Fibroblast of gingiva (primary cell): ENCODE measurements at places on chromosomes 5 and 9.

DNA sequence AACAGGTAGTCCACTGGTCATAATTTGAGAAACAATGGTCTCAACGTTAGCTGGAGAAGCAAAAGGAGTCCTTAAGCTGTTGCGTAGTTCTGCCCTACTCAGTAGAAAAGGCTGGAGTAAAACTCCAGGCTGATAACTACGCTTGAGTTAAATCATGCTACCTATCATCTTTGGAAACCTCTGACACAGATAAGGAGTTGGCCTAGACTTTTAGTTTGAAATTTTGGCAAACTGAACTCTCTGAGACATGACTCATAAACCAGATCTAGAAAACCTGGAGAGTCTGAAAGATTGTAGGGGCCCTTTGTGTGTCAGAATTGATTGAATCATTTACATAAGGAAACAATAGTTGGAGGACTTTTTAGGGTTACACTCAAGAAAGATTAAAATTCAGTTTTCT, 26.3 kb downstream of the NMUR2 start:
- DNase-seq: no peak

GRCh38 chr9:105836936-105837660, 142.8 kb downstream of the TMEM38B start:
- DNase-seq: no peak

DNA sequence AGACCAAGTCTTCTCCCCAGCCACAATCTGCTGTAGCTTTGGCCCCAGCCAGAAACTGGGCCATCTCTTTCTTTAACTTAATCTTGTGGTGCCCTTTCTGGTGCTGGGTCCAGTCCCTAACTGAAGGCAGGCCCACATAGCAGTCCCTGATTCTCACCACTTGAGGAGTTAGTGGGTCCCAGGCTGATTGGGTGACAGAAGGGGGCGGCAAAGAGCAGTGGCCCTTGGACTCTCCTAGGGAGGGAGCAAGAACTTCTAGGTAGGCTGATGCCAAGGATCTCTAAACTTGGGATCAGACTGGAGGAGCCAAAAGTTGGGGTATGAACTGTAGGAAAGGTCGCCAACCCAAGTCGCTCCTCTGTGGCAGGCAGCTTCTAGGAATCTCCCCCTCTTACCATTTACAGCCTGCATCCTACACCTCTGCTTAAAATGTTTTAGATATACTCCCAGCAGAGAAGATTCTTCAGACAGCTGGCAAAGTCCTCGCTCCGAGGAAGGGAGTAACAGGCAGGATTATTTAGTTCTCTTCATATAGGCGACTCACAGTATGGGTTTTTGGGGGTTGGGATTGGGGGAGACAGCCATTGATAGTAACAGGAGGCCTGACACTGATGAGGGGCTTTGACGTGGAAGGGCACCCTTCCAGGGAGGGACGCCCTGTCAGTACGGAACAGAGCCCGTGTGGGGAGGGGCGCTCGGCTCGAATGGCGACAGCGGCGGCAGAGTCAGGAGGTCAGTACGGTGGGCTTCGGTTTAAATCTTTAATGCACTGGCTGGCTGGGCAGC, 2.0 kb upstream of the CCL27 start:
- DNase-seq: peak; percentile 81

DNA sequence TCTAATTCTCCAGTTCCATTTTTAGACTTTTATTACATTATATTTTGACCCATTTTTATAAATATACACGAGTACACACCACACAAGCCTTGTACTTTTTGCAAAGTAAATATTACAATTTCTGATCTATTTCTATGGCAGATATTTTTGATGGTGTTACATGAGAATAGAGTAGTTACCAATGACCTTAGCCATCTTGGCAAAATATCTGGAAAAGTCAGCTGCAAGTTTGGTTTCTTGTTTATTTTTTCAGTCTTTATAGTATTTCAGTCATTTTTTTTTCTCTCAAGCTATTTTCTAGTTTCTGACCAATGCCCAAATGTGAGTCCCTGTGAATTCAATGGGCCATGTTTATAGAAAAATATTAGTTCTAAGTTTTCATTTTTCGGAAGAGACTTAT, 64.0 kb upstream of the TMC1 start:
- peak; percentile 56 for DNase-seq

GRCh38 chr9:108423433-108423832, 432.4 kb downstream of the ACTL7B start:
- no peak for DNase-seq

DNA sequence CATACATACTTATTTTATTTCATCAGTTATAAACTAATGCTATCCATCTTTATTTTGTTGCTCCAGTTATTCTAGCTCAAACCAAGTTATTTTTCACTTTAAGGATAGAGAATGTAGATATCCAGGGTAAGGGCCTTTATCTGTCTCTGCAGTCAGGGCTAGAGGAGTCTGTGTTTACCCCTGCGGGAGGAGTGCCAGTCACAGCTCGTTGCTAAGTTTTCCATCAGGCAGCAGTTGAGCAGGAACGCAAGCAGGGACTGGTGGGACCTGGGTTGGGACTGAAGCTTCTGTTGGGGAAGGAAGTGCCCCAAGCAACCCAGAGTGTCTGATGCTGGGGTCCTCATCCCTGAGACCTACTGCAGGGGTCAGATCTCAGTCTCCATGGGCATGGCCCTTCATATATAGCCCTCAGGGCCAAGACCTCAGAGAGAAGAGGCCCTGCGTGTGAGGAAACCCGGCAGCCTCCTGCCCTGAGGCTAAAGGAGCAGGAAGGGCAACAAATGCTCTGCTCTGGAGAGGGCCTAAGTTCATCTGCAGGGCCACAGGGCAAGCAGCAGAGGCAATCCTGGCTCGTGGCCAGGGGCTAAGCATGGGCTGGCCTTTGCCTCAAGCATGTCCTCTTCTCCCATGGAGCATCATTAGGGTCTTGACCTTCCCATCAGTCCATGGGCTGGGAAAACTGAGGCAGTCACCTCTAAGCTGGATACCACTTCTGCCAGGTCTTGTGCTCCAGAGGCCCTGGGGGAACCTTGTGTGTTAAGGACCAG, 6.6 kb downstream of the SLC22A4 start:
- DNase-seq: no peak

DNA sequence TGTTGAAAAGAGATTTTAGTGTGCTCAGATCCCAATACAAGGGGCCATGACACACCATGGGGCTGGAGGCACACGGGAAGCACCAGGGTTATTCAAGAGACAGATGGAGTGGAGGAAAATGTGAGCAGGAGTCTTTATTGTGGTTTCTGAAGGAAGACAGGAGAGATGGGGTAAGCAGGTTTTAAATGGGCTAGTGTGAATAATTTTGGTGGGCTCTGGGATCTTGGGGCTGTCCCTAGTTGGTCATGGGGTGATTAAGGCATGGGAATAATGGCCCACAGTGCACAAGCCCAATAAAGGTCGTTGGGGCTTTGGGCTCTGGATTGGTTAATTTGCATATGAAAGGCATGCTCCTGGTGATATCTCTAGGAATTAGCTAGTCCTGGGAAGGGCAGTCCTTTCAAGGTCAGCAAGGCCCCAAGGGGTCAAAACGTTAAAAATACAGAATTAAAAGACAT, 3.6 kb upstream of the SCGB3A2 start:
- DNase-seq: no peak

DNA sequence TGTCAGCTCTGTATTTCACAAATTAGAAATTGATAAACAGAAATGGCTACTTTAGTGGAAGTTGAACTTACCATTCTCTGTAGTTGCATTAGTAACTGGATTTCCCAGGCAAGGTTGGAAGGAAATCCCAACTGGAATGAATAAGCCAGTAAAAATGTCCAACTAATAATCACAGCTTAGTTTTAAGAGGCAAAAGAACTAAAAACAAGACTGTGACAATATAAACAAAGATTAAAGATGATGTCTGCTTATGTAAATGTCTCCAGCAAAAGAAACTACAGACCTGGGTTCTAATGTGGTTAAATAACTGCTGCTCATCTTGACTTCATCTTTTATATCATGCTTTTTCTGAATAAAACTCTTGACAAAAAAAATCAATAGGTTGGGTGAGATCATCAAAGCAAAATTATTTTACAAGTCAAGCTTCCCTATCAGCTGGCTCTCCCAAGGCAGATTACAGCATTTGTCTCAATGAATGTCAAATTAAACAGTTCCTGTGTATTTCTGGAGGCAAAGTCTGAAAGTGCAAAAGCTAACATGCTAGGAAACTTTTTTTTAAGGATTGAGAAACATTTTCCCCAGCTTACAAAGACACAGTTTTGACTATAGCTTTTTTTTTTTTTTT, 62.3 kb upstream of the HMHB1 start:
- DNase-seq: no peak

DNA sequence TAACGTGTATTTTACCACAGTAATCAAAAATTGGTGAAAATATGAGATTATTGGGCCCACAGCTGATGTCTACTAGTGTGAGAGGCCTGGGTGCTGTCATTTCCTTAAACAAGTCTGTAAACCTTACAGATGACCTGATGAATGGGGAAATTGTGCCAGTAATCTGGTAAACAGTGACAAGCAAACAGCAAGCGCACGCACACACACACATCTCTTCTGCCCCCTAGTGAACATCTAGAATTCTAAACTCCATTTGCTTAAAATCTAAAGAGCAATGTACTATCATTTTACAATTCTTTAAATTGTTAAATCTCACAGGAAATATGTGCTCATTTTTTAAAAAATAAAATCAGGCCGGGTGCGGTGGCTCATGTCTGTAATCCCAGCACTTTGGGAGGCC, 7.5 kb upstream of the RAPGEF1 start:
- peak; percentile 75 for DNase-seq

DNA sequence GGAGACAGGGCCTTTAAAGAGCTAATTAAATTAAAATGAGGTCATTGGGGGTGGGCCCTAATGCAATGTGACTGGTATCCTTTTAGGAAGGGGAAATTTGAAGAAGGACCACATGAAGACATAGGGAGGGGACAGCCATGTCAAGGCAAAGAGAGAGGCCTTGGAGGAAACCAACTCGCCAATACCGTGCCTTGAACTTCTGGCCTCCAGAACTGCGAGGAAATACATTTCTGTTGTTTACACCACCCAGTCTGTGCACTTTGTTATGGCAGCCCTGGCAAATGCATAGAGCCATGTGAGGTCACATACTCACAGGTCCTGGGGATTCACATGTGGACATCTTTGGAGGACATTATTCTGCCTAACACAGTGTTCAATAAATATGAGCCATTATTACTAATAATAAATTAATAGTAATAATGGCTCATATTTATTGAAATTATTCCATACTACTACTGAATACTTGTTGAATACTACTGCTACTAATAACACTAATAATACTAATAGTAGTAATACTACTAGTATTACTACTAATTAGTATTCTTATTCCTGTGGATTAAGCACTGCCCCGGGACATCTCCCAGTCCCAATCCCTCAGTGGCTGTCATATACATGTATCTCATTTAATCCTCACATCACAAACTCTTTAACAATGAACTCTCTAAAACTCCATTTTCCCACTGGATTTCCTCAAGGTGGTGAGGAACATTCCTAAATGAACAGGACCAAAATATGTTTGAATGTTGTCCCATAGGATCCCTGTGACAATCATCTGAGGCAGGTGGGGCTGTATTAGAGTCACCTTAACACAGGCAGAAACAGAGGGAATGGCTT, 8.4 kb downstream of the TRAF1 start:
- no peak for DNase-seq

DNA sequence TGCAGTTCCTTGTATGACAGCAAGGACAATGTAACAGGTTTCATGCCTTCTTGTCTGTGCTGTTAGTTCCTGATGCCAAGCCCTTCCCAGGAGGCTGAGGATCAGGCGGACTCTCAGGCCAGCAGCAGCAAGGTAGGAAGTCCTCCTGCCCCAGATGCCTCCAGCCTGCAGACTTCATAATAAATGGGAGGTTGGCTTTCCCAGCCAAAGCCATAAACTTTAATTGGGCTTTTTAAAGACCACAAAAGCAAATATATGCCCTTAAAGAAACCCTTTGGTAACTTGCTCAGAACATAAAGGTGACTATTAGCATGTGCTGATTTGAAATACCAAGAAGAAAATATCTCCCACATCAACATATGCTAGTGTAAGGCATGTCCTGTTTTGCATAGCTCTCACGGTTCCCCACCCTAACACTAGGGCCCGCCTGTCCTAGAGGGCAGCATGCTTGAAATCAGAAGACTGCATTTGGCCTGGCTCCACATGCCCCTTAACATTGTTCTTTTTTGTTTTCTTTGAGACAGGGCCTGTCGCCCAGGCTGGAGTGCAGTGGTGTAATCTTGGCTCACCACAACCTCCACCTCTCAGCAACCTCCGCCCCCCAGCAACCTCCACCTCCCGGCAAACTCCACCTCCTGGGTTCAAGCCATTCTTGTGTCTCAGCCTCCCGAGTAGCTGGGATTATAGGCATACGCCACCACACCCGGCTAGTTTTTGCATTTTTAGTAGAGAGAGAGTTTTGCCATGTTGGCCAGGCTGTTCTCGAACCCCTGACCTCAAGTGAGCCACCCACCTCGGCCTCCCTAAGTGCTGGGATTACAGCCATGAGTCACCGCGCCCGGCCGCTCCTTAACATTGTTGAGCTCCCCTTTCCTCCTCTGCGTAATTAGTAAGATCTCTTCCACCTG, 44.6 kb upstream of the FCN1 start:
- DNase-seq: no peak

GRCh38 chr9:134449180-134449916, 123.1 kb downstream of the RXRA start:
- peak; percentile 93 for DNase-seq

DNA sequence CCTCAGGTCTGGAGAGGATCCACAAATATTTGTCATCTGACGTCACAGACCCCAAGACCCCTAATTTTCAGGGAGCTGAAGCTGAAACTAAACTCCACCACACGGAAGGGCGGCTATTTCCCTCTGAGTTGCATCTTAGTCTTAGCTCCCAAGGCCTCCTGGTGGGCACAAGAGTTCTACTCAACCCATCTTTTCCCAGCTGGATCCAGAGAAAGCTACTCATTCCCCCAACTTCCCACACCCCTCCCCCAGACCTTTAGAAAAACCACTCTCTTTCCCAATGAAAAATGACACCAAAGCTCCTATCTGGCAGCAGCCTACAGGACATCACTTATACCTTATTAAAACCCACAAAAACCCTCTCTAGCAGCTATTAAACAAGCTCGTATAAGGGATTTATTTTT, 67.1 kb upstream of the SLC1A1 start:
- DNase-seq: no peak

DNA sequence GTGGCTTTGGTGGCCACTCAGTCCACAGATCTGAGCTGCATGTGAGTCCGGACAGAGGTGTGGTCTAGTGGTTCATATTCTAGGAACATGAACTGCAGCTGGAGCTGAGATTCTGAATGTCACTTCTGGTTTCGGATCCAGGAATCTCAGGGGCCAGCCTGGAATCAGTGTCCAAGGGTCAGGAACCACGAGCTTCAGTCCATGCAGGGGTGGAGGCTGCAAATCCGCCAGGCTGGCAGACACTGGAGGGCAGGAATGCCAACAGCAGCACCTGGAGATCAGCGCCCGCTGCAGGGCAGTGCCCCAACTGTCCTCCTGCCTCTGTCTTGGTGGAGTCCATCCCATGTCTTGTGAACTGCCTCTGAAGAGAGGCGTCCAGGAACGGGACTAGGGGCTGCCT, 73.5 kb downstream of the CACNA1B start:
- DNase-seq: no peak

GRCh38 chr9:21095561-21095960, 17.8 kb upstream of the IFNB1 start:
- no peak for DNase-seq

- no peak for DNase-seq
Measured at GRCh38 chr9:88992556-88992955, 1.3 kb downstream of the S1PR3 start.
